Right lobe of liver (tissue), 6 donors: ENCODE measurements at places on chromosomes 7 and 10. TPM values are rescaled to one million over a fixed set of nuclear protein-coding genes. Genes with fewer than 3 reads are reported as not detected.

DNA sequence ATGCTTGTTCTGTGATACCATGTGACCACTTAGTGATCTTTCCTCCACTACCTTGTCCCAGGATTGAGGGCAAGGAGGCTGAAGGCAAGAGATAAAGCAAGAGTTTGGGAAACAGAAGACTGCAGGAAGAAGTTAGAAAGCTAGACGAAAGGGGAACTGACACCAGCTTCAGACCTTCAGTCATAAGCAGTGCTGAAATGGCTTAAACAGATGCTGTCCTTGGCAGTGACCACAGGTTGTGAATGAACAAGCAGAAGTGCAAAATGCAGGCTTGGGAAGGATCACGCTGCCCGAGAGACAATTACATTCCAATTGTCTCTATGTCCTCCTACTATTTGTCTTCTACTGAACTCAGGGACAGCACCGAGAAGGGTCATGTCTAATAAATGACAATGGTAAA, 704.9 kb upstream of the AUTS2 start:
- H3K27me3 ChIP-seq: no peaks in the 10 kb centered on the region
- DNase-seq: no peak
- no peaks in the 10 kb centered on the region for H3K4me1 ChIP-seq

DNA sequence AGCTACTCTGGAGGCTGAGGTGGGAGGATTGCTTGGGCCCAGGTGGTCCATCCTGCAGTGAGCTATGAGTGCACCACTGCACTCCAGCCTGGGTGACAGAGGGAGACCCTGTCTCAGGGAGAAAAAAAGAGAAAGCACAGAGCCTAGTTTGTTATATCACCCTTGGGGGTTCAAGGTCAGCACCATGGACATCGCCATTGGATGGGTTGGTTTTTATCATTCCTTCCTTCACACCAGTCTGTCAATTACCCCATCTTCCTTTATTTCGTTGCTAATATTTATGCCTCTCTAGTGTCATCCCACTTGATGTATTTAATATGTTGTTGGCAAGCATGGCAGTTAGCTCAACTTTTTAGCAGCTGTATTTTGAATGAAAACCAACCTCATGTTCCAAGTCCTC, 182.3 kb downstream of the NSUN6 start:
- DNase-seq: no peak
- H3K4me1 ChIP-seq: no peaks in the 10 kb centered on the region
- H3K4me3 ChIP-seq: no peak overlapping the region
- H3K27me3 ChIP-seq: no peaks in the 10 kb centered on the region
- H3K27ac ChIP-seq: no peak overlapping the region

GRCh38 chr7:159048656-159049055, 96.0 kb downstream of the VIPR2 start:
- no peaks in the 10 kb centered on the region for H3K36me3 ChIP-seq
- H3K4me1 ChIP-seq: no peaks in the 10 kb centered on the region
- no peak for DNase-seq
- H3K27ac ChIP-seq: no peak overlapping the region
- H3K27me3 ChIP-seq: no peaks in the 10 kb centered on the region
- H3K4me3 ChIP-seq: no peak overlapping the region

DNA sequence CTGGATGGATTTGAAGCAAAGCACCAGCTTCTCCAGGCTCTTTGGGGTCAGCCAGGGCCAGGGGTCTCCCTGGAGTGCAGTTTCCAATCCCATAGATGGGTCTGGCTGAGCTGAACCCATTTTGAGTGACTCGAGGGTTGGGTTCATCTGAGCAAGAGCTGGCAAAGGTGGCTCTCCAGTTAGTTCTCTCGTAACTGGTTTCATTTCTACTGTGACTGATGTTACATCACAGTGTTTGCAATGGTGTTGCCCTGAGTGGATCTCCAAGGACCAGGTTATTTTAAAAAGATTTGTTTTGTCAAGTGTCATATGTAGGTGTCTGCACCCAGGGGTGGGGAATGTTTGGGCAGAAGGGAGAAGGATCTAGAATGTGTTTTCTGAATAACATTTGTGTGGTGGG, 14.2 kb downstream of the LEP start:
- no peaks in the 10 kb centered on the region for H3K27me3 ChIP-seq
- H3K4me3 ChIP-seq: no peak overlapping the region
- H3K27ac ChIP-seq: no peak overlapping the region
- DNase-seq: no peak
- no peaks in the 10 kb centered on the region for H3K4me1 ChIP-seq

GRCh38 chr10:17854044-17854652, 45.0 kb downstream of the MRC1 start:
- DNase-seq: no peak
- H3K27me3 ChIP-seq: no peaks in the 10 kb centered on the region
- H3K36me3 ChIP-seq: no peaks in the 10 kb centered on the region

DNA sequence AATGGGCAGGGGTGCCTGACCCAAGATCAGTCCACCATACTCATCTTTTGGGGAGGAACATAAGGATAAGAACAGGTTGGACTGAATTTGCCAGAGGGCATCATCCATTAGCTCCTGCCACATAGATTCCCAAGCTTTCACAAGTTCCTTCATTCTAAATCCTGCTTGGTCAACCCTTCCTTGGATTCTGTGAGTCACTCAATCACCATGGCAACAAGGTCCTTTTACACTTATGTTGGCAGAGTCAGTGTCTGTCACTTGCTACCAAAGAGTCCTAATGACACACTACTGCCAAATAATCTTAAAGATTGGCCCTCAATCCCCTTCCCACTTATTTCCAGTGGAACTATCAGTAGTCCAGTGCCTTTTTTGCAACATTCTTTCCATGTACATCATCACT, 5.0 kb upstream of the LGI1 start:
- peaks cover 8% of the 10 kb centered on the region for H3K4me1 ChIP-seq
- H3K4me3 ChIP-seq: no peak overlapping the region
- no peak overlapping the region for H3K27ac ChIP-seq
- H3K36me3 ChIP-seq: no peaks in the 10 kb centered on the region
- no peaks in the 10 kb centered on the region for H3K27me3 ChIP-seq
- DNase-seq: no peak

- no peak overlapping the region for H3K4me3 ChIP-seq
- H3K27me3 ChIP-seq: no peaks in the 10 kb centered on the region
- no peak for DNase-seq
- H3K4me1 ChIP-seq: no peaks in the 10 kb centered on the region
Observed at GRCh38 chr7:100685049-100685605, 8.9 kb downstream of the GIGYF1 start.

DNA sequence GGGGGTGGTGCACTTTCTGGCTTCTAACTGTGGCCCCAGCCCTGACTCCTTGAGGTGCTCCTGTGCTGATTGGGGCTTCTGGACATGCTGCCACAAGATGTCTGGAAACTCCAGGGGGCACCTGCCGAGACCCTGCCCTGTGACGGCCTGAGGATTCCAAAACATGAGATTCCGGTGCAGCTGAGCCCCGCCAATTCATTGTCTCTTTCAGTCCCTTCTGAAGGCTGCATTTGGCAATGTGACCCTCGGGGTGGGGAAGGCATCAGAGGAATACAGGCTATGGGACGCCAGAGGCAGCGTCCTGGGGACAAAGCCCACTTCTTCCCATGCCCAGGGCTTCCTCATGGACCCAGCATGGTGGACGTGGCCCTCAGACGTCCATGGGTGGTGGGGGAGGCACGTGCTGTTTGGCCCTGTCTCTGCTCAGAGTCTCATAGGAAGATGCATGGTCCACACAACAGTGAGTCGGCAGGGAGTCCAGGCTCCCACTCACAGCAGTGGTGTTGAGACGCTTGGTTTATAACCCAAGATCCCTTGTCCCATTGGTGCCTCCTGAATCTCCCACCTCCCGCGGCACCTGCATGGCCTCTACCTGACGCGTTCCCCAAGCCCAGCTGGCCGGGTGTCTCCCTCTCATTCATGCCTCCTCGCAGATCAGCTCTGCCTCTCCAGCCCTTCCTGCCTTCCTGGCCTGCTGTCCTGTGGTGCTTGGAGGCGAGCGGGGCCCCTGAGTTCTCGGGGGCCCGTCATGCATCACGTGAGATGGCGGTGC, 129.9 kb downstream of the WDR37 start:
- no peaks in the 10 kb centered on the region for H3K27me3 ChIP-seq
- H3K4me1 ChIP-seq: no peaks in the 10 kb centered on the region
- no peaks in the 10 kb centered on the region for H3K36me3 ChIP-seq
- H3K27ac ChIP-seq: no peak overlapping the region
- no peak overlapping the region for H3K4me3 ChIP-seq

The FKBP6 gene
- not detected for total RNA-seq

DNA sequence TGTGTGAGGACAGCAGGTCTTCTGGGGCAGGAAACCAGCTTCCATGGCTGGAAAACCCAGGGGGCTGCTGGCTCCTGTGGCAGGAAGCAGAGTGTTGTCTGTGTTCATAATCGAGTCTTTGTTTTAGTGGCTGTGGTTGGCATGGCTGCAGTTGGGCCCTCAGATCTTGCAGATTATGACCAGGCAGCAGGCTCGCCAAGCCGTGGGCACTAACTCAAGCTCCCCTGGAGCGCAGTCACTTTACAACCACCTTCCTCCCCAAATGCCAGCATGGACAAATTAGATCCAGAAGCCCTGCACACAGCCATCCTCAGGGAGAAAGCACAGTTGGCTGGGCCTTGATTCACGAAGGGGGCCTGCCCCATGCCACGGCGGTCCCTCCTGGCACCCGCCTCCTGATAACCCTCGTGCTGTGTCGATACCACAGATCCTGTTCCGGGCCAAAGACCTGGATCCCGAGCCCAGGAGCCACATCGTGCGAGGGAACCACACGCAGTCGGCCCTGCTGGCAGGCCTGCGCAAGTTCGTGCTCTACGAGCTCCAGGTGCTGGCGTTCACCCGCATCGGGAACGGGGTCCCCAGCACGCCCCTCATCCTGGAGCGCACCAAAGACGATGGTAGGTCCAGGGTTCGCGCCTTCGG, 552.5 kb upstream of the FOXK1 start:
- H3K27me3 ChIP-seq: no peaks in the 10 kb centered on the region
- H3K4me1 ChIP-seq: no peaks in the 10 kb centered on the region
- H3K4me3 ChIP-seq: no peak overlapping the region
- peak; percentile 35 for DNase-seq
- H3K36me3 ChIP-seq: no peaks in the 10 kb centered on the region
- no peak overlapping the region for H3K27ac ChIP-seq

The MYH16 gene
- not detected for total RNA-seq

The SPDYE2B gene
- total RNA-seq: not detected

DNA sequence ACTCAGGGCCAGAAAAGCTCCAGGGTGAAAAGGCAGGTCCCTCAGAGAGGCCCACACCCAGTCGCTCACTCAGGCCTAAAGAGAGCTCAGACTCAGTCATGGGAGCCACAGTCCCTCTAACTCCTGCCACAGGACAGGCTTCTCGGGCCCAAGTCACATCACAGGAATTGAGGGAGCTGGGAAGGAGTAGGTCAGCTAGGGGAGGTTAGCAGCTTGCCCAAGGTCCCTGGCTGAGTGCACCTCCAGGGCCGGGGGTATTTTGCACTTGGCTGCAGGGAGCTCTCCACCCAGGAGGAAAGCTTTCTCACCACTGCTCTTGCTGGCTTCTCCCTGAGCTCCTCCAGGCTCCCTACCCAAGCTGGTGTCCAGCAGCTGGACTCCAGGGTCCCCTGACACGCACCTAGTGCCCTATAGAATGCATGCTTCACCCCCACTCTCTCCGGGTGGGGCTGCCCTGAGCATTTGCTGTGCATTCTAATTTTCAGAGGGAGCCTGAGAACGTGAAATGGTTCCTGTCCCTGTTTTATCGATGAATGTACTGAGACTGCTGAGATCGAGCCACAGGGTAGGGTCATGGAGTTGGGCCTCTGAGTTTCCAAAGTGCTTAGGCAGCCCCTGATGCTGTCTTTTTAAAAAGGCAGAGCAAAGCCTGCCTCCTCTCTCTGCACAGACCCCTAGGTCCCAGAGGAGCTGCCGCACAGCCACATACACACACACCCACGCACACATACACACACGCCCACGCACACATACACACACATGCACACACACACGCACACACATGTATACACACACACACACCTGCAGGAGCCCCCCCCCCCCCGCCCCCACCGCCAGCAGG, 37.9 kb upstream of the RET start:
- no peak overlapping the region for H3K27ac ChIP-seq
- no peak for DNase-seq
- no peaks in the 10 kb centered on the region for H3K4me1 ChIP-seq
- no peaks in the 10 kb centered on the region for H3K36me3 ChIP-seq
- no peaks in the 10 kb centered on the region for H3K27me3 ChIP-seq
- H3K4me3 ChIP-seq: no peak overlapping the region

- H3K36me3 ChIP-seq: no peaks in the 10 kb centered on the region
- no peak overlapping the region for H3K4me3 ChIP-seq
- H3K27ac ChIP-seq: no peak overlapping the region
- DNase-seq: no peak
Observed at GRCh38 chr10:28478646-28479045, 54.3 kb upstream of the WAC start.

DNA sequence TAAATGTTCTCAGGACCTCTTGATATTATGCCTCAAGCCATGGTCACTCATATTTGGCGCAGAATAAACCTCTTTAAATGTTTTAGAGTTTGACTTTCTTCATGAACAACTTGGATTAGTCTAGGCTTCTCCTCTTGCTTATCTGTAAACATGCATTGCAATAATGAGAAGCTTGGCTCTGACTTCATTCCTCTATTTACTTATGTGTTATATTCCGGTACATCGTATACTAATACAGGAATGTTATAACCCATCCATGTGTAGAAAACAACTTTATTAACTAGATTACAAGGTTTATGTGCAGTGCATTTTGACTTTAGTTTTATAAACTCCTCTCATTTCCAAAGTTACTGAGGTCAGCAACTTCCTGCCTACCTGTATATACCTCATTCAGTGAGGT, 944.3 kb upstream of the GHITM start:
- DNase-seq: no peak
- H3K36me3 ChIP-seq: no peaks in the 10 kb centered on the region
- no peaks in the 10 kb centered on the region for H3K27me3 ChIP-seq
- no peaks in the 10 kb centered on the region for H3K4me1 ChIP-seq
- H3K27ac ChIP-seq: no peak overlapping the region

The VDAC2 gene
- total RNA-seq: 56.7 TPM

GRCh38 chr7:50696810-50697582, 85.7 kb downstream of the GRB10 start:
- no peaks in the 10 kb centered on the region for H3K27me3 ChIP-seq
- peak overlapping the region; percentile 72 for H3K27ac ChIP-seq
- H3K36me3 ChIP-seq: no peaks in the 10 kb centered on the region
- H3K4me3 ChIP-seq: no peak overlapping the region

- no peaks in the 10 kb centered on the region for H3K27me3 ChIP-seq
- H3K27ac ChIP-seq: no peak overlapping the region
- no peaks in the 10 kb centered on the region for H3K36me3 ChIP-seq
Observed at GRCh38 chr7:110050785-110051184, 1040.1 kb upstream of the LRRN3 start.

The KIN gene
- 2.3 TPM for total RNA-seq

The TET1 gene
- 0.86 TPM for total RNA-seq

GRCh38 chr10:16314259-16314658, 122.6 kb upstream of the PTER start:
- H3K27ac ChIP-seq: no peak overlapping the region
- no peak for DNase-seq
- no peak overlapping the region for H3K4me3 ChIP-seq
- no peaks in the 10 kb centered on the region for H3K4me1 ChIP-seq
- H3K36me3 ChIP-seq: no peaks in the 10 kb centered on the region

The TUBAL3 gene
- not detected for total RNA-seq
